NCI-H1105 (cell line): ENCODE measurements at places on chromosomes 7 and 10.
A peak's percentile ranks its signal among the peaks of the same experiment; 100 is the strongest.

DNA sequence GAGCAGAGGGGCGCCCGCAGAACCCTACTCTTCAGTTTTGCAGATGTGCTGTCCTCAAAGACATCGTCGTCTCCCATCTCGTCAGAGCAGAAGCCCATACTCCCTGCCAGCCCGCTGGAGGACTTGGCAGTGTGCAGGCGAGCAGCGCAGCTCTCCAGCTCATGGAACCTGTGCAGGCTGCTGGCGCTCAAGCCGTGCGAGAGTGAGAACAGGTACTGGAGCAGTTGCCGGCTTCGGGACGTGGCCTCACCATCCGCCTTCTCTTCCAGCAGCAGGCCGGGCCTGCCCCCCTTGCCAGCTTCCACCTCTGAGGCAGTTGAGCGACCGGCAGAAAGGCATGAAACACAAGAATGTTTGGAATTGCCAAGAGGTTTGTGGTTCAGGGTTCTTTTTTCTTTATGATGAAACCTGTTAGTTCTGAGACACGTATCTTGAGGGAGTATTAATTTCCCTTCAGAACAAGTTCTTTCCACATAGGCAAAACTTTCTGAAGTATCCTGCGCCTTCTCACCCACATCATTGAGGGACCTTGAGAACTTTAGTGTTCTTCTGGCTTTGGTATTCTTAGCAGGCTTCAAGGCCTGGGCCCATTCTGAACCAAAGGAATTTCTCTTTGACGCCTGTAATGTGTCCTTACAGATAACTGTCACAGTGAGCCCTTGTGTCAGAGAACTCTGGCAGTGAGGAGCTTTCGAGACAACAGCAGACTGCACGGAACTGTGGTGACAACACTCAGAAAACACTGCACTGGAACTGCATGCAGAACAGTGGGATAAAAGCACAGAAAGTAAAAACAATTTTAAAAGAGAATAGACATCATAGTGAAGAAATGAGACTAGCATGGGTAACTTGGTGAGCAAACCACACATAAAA lies 89.5 kb downstream of the ALOX5 start:
- no peak for DNase-seq

- no peak for DNase-seq
These were observed 77.0 kb upstream of the SEMA3A start for GRCh38 chr7:84271543-84271942.

DNA sequence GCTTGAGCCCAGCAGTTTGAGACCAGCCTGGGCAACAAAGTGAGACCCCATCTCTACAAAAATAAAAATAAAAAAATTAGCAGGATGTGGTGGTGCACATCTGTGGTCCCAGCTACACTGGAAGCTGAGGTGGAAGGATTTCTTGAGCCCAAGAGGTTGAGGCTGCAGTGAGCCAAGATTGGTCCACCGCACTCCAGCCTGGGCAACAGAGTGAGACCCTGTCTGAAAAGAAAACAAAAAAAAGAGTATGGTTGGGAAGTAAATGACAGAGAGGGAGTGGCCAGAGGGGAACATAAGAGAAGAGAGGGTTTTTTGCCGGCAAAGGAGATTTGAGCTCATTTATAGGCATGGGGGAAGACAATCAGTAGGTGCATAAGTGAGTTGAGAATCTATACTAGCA lies 19.7 kb downstream of the PLXDC2 start:
- DNase-seq = no peak

DNA sequence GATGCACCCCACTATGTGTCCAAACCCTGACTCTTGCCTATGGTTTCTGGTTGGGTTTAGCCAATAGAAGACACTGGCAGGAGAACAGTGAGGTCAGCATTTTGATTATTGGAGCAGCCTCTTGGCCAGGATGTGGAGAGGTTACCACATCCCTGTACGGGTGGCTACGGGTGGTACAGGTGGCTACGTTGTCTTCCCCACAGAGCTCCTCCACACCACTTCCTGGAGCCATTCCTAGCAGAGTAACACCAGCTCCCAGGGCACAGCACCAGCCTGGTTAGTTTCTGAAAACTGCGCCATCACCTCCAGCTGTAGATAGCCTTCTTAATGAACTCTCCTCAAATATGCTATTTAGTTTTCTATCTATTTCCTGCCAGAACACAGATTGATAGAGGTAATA lies 445.2 kb downstream of the INHBA start:
- DNase-seq = no peak

- no peak for DNase-seq
These were observed 4.1 kb downstream of the JAKMIP3 start for GRCh38 chr10:132069849-132070182.

DNA sequence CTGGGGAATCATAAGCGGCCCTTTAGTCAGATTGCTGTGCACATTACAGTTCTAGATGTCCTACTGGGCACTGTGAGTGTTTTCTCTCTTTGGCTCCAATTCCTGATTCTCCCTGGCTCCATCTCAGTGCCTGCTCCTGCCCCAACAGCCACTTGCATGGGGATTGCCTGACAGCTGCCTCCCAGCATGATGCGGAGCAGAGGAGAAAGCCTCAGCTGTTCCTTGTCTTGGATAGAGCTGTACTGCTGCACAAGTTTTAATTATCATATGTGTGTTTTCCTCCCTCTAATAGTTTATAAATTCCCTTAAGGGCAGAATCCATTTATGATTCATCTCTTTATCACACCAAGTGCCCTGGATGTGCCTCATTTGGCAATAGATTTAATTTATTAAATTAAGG lies 285.8 kb upstream of the COBL start:
- no peak for DNase-seq

DNA sequence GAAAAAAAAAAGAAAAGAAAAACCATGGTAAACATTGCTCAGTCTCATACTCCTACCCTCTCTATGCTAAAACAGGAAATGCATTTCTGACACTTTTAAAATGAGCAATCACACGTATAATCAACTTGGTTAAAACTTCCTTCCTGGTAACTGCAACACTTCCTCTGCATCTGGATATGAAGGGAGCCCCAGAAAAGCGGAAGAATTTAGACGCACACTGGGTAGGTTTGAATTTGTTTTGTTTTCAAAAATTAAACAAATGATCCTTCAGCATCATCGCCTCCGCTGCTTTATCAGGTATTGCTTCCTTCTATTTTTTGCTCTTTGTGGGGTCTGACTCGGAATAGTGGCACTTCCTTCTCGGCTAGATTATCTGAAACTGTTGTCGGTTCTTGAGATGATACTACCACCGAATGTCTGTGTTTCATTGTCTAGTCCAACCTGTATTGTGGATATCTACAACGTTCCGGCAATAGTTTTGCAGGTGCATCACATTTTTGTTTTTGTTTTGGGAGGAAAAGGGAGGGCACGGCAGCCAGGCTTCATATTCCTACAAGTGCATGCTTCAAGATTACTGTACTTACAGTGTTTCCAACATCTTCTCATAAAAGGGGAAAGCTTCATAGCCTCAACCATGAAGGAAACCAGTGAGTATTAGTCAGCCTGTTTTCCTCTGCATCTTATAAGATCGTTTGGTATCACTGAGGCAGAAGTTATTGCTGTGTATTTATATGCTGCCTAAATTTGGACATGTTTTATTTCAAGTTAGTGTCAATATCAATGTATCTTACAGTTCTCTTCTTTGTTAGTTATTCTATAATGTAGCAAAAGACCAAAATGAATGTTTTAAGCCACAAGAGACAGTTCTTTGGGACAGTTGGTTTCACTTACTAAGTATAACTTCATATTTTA lies at the start of gene PIK3CG:
TSS of gene PIK3CG (plus strand) at position 153 of the 912 bp plus-strand sequence. CDS start 2,280 bp downstream, outside the sequence.
- DNase-seq = no peak

GRCh38 chr10:1625079-1625478 lies 112.2 kb downstream of the ADARB2 start:
- DNase-seq = no peak

DNA sequence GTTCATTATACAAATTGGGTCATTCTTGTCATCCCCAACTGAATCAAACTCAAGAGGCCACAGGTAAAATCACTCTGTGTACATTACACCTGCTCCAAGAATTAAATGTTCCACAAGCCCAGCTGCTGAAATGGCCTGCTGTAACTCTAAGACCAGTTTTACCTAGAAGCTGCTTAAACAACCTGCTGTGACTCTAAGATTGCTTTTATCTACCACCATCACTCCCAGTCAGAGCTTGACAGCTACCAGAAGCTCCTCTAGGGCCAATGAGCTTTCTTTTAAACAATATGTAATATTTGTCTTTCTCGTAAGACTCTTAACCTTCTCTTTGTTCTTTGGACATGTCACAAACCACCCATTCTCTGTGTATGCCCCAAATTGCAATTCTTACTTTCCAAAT lies 141.8 kb upstream of the LRGUK start:
- no peak for DNase-seq

GRCh38 chr10:930625-931325 lies 730 bp downstream of the LARP4B start:
- no peak for DNase-seq

GRCh38 chr7:112080978-112081377 lies 125.2 kb downstream of the DOCK4 start:
- no peak for DNase-seq

GRCh38 chr7:132771301-132771730 lies 195.0 kb upstream of the PLXNA4 start:
- no peak for DNase-seq

- no peak for DNase-seq
These were observed 4.9 kb upstream of the HOXA10 start for GRCh38 chr7:27179030-27179429.

DNA sequence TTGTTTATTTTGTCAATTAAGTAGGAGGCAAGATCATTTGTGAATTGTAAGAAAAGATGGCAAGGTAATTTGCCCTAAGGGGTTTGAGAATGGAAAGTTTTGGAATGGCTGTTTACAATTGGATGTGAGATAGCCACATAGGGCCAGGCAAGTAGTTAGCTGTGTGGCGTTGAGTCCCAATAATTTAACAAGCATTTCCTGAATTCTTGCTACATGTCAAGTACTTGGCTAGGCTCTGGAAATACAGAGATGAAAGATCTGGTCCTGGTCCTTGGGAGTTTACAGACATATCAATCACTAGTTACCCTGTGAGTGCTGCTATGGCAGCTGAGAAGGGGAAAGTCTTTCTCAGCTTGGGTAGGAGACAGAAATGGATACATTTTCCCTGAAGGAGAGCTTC lies 401.6 kb downstream of the SUGCT start:
- DNase-seq = no peak

DNA sequence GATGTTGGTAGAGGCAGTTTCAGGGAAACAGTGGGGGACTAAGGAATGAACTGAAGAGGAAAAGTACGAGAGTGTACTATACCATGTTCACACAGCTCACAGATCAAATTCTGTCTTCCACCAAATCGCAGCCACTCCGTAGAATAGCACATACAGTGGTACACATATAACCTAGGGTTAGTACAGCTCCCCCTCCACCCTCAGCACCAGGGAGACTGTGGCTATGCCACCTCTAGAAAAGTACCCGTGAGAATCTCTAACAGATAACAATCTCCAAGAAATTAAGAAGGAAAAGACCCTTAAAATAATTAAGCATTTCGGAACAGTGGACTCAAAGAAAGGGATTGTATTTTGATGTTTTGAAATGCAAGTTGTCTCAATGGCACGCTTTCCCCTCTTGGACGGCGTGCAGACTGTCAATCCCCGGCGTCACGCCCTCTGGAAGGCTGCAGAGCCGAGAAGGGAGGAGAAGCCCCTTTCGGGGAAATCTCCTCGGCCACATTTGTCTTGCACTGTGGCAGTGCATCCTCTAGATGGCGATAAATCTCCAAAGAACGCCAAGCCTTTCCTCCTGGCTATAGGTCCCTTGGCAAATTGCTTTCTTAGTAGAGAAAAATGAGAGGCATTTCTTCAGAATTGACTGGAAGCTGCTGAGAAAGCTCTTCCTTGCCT lies 345.0 kb downstream of the REEP3 start:
- DNase-seq = peak; percentile 36
